Eye (tissue), 1 donor: ENCODE measurements at places on chromosomes 16 and 17.

GRCh38 chr16:72739577-72739976 is 308.4 kb downstream of the ZFHX3 start:
- DNase-seq: no peak

DNA sequence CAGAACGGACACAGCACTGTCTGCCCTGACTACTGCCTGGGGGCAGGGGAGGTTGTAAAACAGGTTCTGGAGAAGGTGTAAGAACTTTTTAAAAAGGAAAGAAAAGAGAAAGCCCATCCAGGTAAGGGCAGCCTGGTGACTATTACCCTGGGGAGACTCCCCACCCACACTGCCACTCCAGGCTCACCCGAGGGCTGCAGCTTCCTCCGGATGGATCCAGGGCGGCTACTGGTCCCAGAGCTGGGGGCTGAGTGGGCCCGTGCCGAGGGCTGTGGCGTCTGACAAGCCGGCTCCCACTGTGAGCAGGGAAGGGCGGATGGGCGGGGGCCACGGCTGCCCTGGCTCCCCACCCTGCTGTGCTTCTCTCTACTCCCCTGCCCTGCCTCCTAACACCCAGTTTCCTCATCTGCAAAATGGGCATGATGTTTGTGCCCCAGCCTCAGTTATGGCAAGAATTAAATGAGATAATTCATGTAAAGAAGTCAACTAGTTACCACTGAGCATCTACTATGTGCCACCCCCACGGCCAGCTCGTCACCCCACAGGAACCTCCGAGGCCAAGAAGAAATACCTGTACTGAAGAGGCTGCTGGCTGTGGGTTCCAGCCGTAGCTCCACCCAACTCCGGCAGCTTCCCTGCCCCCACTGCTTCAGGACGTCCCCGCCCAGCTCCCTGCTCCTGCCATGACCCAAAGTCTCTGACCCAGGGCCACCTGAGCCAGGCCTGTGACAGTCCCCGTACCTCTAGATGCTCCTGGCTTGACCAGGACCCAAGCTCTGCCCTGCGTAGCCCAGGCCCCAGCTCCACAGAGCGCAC is 24.2 kb downstream of the KATNB1 start:
- DNase-seq: no peak

- peak; percentile 18 for DNase-seq
Measured at GRCh38 chr17:55420067-55420775, 1.4 kb downstream of the MMD start.

GRCh38 chr17:61395983-61396585 is 3.6 kb upstream of the TBX2 start:
- DNase-seq: peak; percentile 89

DNA sequence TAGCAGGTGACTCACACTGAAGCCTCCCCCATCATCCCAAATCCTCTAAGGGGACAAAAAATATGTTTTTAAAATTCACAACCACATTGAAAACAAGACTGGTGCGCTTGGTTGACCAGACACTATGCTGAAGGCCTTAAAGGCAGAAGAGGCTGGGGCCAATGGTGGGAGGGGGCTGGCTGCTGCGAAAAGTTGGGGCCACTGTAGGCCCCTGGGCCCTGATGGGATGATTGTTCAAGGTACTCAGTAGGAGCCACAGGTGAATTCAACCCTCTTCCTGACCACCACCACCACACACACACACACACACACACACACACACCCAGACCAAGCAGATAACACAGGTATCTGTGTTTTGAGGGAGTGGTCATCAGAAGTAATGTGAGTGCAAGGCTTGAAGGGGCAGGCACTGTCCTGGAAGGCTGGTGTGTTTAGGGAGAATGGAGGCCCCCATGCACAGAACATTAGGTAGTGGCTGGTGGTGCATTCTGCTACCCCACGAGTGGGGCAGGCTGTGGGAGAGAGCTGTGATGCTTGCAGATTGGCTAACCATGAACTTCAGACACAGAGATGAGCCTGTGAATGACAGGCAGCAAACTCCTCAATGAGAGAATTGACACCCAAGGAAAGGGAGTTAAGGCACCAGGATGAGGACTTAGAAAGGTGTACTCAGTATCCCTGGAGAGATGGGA is 55.0 kb downstream of the NT5M start:
- DNase-seq: no peak

- DNase-seq: no peak
Measured at GRCh38 chr16:30004424-30004776, 6.4 kb downstream of the DOC2A start.

- no peak for DNase-seq
Measured at GRCh38 chr17:82495844-82496528, 23.5 kb upstream of the FOXK2 start.

DNA sequence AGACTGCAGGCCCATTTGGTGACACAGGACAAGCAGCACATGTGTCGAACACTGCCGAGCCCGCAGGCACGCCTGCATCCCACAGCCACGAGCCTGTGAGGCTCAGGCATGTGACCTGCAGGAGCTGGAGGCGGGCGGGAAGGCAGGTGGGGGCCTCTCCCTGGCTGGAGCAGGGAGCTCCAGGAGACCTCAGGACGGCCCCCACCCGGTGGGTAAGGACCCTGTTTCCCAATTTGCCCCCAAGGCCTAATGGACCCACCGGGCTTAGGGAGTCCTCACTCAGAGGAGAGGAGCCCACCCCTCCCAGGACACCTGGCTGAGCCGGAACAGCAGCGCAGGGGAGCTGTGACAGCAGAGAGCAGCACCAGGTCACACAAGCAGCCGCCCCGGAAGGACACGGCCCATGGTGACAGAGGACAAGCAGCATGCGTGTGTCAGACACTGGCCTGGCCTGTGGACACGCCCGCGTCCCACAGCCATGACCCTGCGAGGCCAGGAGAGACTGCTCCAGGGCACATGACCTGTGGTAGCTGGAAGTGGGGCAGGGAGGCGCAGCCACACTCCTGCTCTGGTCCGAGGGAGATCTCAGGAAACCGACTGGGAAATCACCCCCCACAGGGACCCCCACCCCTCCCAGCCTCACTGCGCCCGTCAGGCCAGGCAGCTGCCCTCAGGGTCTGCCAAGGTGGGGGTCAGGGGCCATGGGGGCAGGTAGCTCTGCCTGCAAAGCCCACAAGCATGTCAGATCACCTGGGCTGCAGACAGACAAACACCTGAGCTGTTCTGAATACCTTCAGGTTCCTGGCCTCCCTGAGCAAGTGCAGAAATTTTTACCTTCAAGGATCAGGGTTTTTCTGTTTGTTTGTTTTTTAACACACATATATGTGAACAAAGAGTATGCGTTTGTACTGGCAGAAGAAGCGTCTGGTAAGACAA is 2.4 kb downstream of the SPSB3 start:
- DNase-seq: no peak

GRCh38 chr16:87531418-87531817 is 38.6 kb upstream of the ZCCHC14 start:
- DNase-seq: no peak

GRCh38 chr16:68079626-68080344 is 5.4 kb upstream of the NFATC3 start:
- no peak for DNase-seq

DNA sequence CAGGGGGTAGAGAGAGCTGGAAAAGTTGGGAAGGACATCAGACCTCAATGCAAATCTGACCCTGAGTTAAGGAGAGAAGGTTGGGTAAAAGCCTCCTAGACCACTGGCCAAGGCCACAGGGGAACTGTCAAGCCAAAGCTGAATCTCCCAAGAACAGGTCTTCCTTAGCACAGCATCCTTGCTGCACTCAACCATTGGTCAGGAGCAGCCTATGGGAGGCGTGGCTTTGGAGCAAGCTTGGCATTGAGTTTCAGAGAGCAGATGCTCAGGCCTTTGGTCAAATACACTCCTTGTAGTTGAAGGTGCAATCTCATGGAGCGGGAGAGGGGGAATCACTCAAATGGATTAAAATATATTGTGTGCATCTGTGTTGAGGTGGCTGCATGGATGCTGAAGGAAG is 21.8 kb downstream of the SOX9 start:
- DNase-seq: no peak

- no peak for DNase-seq
Measured at GRCh38 chr16:53844804-53845203, 140.8 kb downstream of the FTO start.

DNA sequence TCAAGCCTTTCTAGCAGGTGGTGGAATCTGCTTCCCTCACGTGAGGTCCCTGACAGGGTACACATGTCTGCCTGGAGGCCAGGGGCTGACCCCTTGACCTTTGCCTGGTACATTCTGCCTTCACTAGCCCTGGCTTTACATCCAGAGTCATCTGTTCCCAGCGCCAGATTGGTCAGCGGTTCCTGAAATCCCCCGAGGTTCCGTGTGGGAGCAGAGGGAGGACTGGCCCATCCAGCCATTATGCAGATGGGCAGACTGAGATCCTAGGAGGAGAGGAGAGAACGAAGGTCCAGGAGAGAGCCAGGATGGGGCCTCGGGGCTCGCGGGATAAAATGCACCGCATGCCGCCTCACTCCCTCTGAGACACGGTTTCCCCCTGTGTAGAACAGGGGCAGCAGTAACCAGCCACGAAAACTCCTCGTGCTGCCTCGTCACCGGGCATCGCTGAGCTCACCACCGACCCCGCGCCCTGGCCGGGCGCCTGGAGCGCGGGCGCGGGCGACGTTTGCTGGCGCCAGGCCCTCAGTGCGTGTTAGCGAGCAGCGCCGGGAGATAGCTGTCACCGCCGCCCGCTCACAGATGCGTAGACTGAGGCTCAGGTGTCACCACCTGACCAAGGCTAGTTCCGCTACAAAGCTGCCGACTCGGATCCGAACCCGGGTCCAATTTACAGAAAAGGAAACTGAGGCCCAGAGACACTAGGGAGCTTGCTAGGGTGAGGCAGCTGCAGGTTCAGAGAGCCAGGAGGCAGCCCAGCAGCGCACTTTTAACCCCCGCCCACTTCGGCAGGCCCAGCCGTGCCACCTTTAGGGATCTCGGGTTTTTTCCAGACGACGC is 811 bp upstream of the MAP2K3 start:
- no peak for DNase-seq

DNA sequence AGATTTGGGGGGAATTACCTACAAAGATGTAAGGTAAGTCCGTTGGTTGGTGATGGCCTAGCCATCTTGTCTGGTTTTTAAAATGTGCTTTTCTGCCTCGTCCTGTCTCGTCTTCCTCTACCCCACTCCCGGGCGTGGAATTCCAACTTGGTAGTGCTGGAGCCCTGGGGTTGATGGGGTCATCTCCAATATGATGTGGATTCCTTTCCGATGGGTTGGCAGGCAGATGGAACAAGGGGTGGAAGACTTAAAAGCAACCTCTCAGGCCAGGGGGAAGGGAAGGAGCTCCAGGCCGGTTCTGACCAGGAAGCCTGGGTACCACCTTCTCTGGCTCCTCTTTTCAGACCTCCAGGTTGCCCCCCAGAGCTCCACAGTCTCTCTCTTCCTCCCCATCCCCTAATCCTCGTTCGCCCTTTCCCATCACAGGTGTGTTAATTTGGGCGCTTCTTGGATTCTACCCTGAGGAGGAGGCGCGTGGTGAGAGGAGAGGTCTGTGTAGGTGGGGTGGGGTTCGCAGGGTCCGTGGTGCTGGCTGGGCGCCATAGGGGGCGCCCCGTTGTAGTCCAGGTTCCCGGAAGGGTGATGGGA is 5.1 kb upstream of the HOXB2 start:
- no peak for DNase-seq

- DNase-seq: no peak
Measured at GRCh38 chr17:78400581-78401240, 22.3 kb downstream of the PGS1 start.

DNA sequence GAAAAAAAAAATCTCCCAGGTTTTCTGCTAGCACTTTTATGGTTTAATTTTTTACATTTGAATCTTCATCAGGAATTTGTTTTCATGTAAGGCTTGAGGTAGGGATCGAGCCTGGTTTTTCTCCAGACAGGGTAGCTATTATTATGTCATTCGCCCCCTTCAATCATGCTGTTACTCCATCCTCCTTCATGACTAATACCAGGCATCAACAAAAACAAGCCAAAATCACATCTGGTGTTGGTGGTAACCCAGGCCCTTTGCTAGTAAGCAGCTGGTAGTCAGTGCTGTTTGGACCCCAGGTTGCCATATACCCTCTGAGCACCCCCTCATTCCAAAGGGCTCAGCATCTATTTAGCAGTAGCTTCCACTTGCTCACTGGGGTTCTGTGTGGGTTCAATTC is 29.5 kb downstream of the DRC3 start:
- DNase-seq: no peak

- DNase-seq: no peak
Measured at GRCh38 chr16:55469821-55470532, 9.0 kb upstream of the MMP2 start.

GRCh38 chr16:85622683-85623082 is 9.6 kb downstream of the GSE1 start:
- no peak for DNase-seq

DNA sequence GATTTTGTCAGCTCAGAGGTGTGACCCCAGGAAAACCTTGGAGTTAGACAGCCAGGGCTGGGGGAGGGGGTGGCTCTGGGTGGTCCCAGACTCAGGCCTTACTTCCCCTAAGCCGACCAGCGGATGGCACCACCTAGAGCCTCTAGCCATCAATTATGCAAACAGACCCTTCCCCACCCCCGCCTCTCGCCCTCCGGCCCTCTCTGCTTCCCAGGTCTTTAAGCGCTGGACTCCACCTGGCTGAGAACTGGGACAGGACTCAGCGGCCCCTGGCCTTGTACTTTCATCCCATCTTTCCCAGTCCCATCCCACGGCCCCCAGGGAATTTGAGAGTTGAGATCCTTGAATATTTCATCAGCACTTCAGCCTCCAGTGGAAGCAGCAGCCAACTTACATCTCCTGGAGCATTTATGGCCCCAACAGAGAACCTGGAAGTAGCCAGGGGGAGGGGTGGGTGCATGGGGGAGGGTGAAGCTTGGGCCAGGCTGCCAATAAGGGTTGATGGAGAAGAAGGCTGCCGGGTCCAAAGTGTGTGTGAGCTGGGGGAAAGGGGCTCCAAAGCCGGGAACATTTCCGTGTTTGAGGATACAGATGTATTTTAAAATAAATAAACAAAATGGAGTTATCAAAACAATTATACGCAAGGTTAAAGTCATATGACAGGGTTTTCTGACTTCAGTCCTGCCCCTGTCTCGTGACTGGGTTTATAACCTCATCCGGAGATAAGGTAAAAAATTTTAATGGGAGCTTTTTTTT is 7.5 kb upstream of the JUP start:
- DNase-seq: peak; percentile 69

GRCh38 chr17:47621293-47622179 is 28.2 kb upstream of the KPNB1 start:
- peak; percentile 21 for DNase-seq
